GM06990 (cell line): ENCODE measurements at places on chromosomes 13 and 19.

DNA sequence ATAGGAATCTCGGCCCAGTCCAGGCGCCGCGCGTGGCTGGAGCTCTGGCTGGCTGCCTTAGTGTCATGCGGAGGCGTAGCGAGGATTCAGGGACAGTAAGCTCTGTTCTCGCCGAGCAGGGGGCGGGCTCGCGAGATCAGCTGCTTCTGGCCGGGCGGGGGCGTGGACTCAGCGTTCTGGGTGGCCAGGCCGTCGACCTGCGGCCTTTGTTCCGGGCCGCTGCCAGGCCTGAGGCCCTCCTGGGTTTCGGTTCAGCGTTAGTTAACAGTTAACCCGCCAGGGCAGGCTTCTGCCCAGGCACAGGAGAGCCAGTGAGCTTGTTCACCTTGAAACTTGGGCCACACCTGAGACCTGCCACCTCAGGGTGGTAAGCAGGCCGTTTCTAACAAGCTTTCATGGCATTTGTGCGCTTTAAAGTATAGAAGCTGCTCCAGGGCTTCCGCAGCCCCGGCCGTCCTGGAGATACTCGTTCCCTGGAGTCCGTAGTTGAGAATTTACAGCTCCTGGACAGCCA lies 332.2 kb upstream of the SGCG start:
- no peak for DNase-seq

DNA sequence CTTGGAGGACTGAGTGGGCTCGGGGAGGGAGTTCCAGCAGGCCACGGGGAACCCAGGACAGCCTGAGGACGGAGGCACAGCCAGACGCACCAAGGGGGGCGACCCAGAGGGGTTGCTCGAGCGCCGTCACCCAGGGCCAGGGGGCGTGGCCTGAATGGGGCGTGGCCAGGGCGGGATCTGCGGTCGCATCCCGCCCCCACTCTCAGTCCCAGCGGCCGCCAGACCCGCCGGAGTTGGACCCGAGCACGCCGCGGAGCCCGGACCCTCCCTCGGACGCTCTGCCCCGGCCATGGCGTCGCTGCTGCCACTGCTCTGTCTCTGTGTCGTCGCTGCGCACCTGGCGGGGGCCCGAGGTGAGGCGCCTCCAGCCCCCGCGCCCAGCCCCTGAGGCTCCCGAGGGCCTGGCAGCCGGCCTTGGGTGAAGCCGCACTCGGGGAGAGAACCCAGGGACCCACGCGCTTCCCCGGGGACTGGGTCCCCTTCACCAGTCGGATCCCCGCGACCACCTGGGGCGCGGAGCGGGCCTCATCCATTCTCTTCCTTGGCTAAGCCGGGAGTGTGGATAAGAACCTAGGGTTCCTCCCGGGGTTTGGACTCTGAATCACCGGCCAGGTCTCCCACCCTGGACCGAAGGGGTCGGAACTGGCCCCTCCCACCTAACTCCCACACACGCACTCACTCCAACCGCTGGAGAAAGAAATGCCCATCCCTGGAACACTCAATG lies at the start of gene CILP2:
Gene CILP2 (plus strand): TSS at position 205 of the 724 bp plus-strand sequence. CDS start 85 bp downstream, at position 290.
- DNase-seq = no peak

- no peak for DNase-seq
Measured at GRCh38 chr19:39264306-39265290, 3.6 kb upstream of the IFNL2 start.

DNA sequence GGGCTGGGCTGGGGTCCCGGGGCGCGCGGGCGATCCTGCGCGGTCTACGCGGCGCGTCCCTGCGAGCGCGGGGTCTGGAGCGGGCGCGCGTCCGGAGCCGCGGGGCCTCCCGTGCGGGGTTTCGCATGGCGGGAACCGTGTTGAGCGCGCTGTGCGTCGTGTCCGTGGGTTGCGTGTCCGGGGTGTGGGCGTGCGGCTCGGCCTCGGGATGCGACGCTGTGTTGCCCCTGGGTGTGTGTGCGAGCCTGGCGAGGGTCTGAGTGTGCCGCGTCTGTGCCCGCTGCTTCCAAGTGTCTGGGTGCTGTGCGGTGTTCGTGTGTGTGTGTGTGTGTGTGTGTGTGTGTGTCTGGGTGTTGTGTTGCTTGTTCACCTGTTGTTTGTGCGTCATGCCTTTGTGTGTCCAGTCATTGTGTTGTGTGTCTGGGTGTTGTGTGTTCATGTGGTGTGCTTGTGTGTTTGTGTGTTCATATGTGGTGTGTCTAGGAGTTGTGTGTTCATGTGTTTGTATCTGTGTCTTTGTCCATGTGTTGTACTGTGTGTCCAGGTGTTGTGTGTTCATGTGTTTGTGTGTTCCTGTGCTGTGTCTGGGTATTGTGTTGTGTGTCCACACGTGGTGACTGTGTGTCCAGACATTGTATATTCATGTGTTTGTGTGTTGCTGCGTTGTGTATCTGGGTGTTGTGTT lies 552 bp downstream of the PLK5 start:
- no peak for DNase-seq

GRCh38 chr13:106182404-106182803 lies 353.1 kb downstream of the EFNB2 start:
- DNase-seq = no peak

GRCh38 chr13:106343836-106344235 lies 191.6 kb downstream of the EFNB2 start:
- DNase-seq = no peak
